ENCODE measurements at places on chromosomes 4 and X. TPM values are rescaled to one million over a fixed set of nuclear protein-coding genes. Genes with fewer than 3 reads are reported as not detected.

MSL3 gene
- polyA plus RNA-seq: 13.3 TPM

NXF2 gene
- polyA plus RNA-seq: not detected

EMCN gene
- polyA plus RNA-seq: 0.19 TPM

PPA2 gene
- polyA plus RNA-seq: 122 TPM

FGB gene
- polyA plus RNA-seq: 2,096 TPM

CACNA1F gene
- polyA plus RNA-seq: 0.44 TPM

AFM gene
- 34.8 TPM for polyA plus RNA-seq

CT55 gene
- polyA plus RNA-seq: not detected

ASB12 gene
- 0.48 TPM for polyA plus RNA-seq

PGRMC2 gene
- 69.9 TPM for polyA plus RNA-seq

EGF gene
- polyA plus RNA-seq: 3.2 TPM

GAGE13 gene
- polyA plus RNA-seq: not detected

SYNPO2 gene
- 3.5 TPM for polyA plus RNA-seq

SLITRK2 gene
- not detected for polyA plus RNA-seq

KIAA1210 gene
- not detected for polyA plus RNA-seq

F8 gene
- 1.7 TPM for polyA plus RNA-seq

GPRIN3 gene
- 0.64 TPM for polyA plus RNA-seq

P2RY4 gene
- 2.0 TPM for polyA plus RNA-seq

TEX13C gene
- not detected for polyA plus RNA-seq

SH2D1A gene
- not detected for polyA plus RNA-seq

SLC7A11 gene
- 5.3 TPM for polyA plus RNA-seq

AKAP4 gene
- not detected for polyA plus RNA-seq

CPXCR1 gene
- polyA plus RNA-seq: not detected

HSD17B13 gene
- 0.30 TPM for polyA plus RNA-seq

CT45A1 gene
- not detected for polyA plus RNA-seq

GPR78 gene
- polyA plus RNA-seq: 0.28 TPM

NLGN3 gene
- 0.79 TPM for polyA plus RNA-seq

RENBP gene
- polyA plus RNA-seq: 5.8 TPM

CDX4 gene
- not detected for polyA plus RNA-seq

TGIF2LX gene
- polyA plus RNA-seq: not detected

FGF16 gene
- polyA plus RNA-seq: not detected

KANTR gene
- polyA plus RNA-seq: 4.8 TPM

FGF2 gene
- 3.9 TPM for polyA plus RNA-seq

PPEF2 gene
- not detected for polyA plus RNA-seq

SASH3 gene
- 0.31 TPM for polyA plus RNA-seq

All from hepatocyte (in vitro differentiated cells).